Left lobe of liver (tissue), 2 donors: ENCODE measurements at places on chromosomes 11 and 22.
A peak's percentile ranks its signal among the peaks of the same experiment; 100 is the strongest.

DNA sequence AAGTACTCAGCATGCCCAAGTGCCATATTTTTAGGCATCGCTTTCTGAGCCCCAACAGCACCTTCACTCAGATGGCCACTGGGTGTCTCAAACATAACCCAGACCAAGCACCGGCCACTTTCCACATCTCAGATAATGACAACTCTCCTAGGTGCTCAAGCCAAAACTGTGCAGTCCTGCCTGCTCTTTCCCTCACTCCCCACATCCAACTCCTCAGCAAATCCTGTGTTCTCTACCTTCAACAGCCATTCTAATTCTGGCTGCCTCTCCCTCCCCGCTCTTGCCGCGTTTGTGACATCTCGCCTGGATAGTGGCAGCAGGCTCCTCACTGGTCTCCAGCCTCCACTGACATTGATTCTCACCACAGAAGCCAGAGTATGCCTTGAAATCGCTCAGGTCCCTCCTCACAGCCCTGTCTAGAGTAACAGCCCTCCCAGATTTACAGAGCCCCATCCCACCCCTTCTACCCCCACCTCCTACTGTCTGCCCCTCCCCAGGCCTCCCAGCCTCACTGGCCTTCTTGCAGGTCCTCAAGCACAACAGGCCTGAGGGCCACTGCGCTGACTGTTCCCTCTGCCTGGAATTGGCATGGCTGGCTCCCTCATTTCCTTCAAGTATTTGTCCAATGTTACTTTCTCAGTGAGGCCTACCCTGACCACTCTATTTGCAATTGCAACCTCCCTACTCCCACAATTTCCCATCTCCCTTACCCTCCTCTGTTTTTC is 1.3 kb upstream of the PHETA2 start:
- no peak for DNase-seq

GRCh38 chr22:50014655-50015401 is 2.3 kb upstream of the IL17REL start:
- DNase-seq, result no peak

DNA sequence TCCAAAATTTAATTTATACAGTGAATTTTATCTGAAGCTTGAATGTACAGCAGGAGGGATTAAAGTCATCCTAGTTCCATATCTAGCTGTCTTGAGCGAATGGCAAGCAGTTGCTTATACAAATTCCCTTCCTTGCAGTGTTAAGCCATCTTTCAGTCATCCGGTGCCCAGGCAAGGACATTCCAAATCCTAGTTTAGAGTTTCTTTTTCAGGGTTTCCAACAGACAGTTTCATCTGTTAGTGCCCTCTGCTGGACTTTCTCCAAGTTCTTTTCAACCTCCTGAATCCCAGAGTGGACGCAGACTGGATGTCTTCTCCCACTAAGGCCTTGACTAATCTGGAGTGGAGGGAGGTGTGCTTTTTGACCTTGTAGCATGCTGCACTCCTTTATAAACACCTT is 45.4 kb downstream of the GRAMD1B start:
- DNase-seq, result no peak

- no peak for DNase-seq
Measured at GRCh38 chr11:2990617-2991451, 1.3 kb downstream of the NAP1L4 start.

- peak; percentile 94 for DNase-seq
Measured at GRCh38 chr11:102268083-102268984, 49.0 kb upstream of the BIRC3 start.

DNA sequence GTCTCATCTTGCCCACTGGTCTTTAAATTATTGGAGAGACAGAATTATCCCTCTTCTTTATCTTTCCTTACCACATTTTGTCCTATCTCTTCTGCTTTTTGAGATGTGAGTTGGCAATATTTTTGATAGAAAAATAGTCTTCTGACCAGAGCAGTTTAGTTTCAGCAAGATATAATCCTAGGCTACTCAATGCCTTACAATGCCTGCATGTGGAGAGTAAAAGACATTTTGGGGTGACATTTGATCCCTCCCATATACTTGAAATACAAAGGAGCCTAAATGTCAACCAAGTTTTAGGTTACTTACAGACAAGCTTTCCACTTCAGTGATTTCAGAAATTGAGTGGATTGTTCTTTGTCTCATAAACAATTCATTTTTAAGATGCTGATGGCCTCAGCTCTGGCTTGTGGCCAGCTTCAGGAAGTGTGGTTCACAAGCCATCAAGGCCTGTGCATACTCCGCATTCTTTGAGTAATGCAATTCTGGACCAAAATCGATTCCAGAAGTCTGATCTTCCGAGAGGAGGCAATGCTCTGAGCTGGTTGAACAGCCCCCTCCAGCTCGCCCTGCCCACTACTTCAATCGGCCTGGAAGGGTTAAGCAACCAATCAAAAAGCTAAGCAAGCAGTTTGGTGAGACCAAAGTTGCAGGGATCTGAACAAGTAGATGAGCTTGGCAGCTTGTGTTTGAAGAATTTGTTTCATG is 274.4 kb downstream of the BLID start:
- DNase-seq, result no peak

DNA sequence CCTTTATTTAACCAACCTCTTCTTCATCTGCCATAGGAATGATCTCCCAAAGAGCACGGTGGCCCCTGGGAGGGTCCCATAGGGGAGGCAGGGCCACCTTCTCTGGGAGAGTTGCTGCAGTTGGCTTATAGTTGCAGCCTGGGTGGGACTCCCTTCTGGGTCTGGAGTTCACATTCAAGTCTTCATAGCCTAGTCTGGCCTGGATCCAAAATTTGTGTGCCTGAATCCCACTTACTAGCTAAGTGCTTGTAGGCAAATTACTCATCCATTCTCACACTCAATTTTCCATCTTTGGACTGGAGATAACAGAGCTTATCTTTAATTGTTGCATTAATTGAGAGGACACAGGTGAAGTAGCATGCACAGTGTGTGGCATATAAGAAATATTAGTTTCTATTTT is 163.6 kb downstream of the GRIK4 start:
- no peak for DNase-seq

DNA sequence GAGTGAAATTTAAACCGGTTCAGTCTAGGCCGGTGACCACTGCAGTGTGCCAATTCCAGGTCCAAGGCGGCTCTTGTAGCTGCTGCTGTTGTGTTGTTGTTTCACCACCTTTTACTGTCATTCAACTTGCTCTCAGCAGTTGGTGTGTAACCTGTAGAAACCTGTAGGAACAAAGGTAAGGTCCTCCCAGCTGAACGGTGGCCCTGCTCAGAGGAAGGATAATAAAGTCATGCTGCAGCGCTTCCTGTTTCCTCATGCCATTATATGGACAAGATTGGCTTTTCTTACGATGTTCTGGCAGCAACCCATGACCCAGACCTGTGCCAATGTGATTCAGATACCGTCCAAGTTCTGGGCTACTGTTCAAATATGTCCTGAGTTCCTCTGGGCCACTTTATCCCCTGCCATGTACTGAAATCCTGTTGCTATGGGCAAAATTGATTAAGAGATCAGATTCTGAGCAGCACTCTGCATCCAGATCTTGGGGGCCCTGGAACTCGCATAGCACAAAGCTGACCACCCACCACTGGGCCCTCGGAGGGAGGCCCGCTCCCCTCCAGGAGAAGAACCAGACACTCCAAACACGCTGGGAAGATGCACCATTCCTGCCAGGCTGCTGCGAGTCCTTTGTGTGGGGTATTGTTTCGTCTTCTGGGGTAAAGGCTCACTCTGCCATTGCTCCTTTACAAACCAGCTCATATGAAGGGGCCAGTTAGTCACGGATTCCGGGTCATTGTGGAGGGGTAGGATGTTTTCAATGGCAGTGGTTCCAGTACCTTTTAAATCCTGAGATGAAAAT is 13.2 kb downstream of the FAM181B start:
- no peak for DNase-seq

DNA sequence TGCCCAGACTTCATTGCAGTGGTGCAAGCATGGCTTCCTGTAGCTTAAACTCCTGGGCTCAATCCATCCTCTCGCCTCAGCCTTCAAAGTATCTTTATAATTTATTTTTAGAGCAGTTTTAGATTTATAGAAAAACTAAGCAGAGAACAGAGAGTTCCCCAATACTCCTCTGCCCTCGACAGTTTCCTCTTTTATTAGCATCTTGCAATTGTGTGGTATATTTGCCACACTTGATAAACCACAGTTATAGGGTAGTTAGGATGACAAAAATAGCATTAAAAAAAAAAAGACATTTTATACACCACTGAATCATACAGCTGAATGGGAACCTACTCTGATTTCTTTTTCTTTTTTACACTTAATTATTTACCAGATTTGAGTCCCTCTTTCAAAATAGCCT is 31.2 kb downstream of the MS4A2 start:
- no peak for DNase-seq

GRCh38 chr11:72897506-72897905 is 83.3 kb downstream of the ATG16L2 start:
- DNase-seq, result no peak

DNA sequence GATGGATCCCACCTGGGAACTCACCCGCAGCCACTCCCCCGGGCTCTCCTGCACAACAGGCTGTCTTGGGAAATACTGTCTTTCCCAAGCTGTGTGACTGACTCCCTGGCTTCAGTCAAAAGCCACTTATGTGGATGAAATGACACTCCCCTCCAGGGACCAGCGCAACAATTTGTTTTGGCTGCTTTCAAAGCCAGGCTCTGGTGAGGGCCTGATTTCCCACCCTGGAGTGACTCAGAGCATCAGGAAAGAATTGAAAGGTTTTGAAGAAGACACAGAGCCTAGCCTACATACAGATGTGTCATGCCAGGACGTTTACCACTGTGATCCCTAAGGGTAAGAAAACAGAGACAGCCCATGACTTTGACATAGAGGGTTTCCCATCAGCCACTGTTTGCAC is 550.5 kb downstream of the MIAT start:
- DNase-seq, result no peak

GRCh38 chr11:17767914-17768313 is 33.3 kb downstream of the KCNC1 start:
- DNase-seq, result no peak

DNA sequence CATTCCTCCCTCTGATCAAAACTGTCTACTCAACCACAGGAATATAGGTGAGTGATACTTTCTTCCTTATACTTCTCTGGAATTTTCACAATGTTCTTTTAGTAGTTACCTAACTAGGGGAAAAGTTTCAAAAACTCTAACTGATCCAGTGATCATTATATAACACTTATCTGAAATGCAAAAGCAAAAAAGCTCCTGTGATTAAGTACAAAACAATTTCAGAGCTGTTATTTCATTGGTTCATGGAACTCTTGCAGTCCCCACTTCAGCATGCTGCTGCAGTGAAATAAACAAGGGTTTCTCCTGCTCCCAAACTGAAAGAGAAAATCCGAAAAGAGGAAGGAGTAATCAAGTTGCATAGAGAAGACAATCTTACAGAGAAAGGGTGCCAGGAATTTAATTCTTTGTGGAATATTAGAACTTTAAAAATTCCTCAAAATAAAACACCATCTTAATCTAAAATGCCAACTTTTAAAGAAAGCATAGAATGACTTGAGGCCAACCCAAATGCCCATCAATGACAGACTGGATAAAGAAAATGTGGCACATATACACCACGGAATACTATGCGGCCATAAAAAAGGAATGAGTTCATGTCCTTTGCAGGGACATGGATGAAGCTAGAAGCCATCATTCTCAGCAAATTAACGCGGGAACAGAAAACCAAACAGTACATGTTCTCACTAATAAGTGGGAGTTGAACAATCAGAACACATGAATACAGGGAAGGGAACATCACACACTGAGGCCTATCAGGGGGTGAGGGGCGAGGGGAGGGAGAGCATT is 20.3 kb downstream of the PPP2R1B start:
- DNase-seq, result no peak

- peak; percentile 86 for DNase-seq
Measured at GRCh38 chr11:44634401-44635281, 69.2 kb downstream of the CD82 start.

DNA sequence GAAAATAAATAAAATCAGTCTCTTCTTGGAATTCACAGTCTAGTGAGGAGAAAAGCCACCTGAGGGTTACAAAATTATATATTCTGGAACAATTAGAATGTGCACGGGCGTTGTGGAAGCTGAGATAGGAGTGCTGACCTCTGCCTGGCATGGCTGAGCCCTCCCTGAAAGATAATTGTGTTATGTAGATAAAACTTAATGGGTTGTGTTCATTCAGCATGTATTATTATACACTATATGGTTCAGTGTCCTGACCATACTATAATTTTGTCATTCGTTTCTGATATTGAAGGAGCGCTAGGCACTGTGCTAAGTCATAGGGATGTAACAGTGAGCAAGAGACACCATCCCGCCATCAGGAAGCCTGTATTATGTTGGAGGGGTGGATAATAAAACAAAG is 3.7 kb downstream of the ACAT1 start:
- DNase-seq, result no peak

DNA sequence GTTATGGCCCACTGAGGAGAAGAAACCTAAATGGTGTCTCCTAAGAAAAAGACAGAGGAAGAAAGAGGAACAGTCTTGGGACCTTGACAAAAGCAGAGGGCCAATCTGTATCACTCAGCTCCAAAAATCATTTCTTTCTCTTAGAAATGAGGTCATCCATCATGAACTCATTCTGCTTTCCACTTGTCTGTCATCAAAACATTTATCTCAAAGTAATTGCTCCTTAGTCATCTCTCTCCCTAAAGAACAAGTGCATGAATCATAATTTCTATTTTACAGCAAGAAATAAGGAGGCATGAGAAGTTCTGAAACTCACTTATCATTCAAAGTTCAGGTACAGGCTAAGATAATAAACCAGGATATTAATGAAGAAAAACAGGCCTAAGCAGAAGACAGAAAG is 375.6 kb downstream of the KCNA4 start:
- DNase-seq, result no peak

DNA sequence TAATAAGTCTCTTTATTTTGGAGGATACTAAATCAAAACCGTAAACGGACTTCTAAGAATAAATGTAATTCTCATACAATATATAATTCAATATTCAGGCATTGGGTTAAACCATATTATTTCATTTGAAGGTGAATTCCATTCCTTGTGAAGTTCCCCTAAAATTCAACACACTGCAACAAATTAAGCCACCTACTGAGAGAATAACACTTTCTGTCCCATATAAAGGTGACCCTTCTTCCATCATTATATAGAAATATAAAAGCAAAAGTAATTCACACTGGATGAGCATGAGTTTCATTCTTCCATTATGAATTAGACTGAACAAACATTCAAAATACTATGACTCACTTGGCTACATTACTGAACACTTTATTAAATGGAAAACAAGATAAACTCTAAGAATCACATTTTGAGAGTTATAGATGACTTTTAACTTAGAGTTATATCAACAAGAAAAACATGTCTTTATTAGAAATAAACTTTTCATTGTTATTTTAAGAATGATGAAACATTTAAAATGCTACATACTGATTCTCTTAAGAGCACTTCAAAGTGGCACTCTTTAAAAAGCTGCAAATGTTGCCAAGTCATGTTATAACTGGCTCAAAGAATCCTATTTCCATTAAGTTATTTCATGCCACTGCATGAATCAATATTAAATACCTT is 2.8 kb downstream of the SESN3 start:
- DNase-seq, result no peak
